H54 (cell line): ENCODE measurements at places on chromosomes 16 and 17.
A peak's percentile ranks its signal among the peaks of the same experiment; 100 is the strongest.

GRCh38 chr17:74452033-74452840 is 14.2 kb upstream of the CD300A start:
- no peak for DNase-seq

DNA sequence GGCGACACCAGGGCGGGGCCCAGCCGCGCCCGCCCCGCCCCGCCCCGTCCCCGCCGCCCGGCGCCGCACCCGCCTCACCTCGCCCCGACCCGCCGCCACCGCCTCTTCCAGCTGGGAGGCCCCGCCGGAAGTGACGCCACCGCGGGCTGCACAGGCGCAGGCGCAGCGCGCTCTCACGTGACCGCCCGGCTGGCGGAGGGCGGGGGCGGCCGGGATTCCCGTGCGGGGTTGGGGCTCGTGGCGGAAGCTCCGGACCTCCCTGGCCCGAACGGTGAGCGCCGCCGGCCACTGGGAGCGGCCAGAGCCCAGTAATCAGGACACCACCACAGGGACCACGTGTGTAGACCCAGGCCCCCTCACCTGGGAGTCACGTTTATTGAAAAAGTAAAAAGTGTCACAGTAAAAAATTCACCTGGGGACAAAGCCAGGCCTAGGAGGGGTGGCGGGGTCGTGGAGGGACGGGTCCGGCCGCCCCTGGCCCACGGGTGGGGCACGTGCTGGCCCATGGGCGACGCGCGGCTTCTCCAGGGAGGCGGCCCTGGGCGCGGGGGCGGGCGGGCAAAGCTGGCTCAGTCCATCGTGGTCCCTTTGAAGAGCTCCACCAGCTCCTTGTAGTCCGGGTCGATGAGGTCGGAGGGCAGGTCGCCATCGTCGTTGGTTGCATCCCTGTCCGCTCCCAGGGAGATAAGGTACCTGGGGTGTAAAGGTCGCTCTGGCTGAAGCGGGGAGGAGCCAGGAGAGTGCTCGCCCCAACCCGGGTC is at the start of gene MCRIP1:
MCRIP1 (minus strand) TSS at position 132 of the 761 bp plus-strand sequence. CDS start 8,785 bp downstream, outside the sequence.
- peak; percentile 96 for DNase-seq

GRCh38 chr16:981695-982144 is at the start of gene SOX8:
Gene SOX8 (plus strand): TSS chr16:981770. CDS start chr16:981923, 153 bp downstream.
- DNase-seq: no peak

GRCh38 chr17:62070900-62071299 is 5.8 kb upstream of the MED13 start:
- DNase-seq: no peak

- DNase-seq: no peak
These were observed 22.6 kb downstream of the GJD3 start for GRCh38 chr17:40341808-40342503.

GRCh38 chr17:49854126-49854525 is 6.3 kb upstream of the TAC4 start:
- no peak for DNase-seq

DNA sequence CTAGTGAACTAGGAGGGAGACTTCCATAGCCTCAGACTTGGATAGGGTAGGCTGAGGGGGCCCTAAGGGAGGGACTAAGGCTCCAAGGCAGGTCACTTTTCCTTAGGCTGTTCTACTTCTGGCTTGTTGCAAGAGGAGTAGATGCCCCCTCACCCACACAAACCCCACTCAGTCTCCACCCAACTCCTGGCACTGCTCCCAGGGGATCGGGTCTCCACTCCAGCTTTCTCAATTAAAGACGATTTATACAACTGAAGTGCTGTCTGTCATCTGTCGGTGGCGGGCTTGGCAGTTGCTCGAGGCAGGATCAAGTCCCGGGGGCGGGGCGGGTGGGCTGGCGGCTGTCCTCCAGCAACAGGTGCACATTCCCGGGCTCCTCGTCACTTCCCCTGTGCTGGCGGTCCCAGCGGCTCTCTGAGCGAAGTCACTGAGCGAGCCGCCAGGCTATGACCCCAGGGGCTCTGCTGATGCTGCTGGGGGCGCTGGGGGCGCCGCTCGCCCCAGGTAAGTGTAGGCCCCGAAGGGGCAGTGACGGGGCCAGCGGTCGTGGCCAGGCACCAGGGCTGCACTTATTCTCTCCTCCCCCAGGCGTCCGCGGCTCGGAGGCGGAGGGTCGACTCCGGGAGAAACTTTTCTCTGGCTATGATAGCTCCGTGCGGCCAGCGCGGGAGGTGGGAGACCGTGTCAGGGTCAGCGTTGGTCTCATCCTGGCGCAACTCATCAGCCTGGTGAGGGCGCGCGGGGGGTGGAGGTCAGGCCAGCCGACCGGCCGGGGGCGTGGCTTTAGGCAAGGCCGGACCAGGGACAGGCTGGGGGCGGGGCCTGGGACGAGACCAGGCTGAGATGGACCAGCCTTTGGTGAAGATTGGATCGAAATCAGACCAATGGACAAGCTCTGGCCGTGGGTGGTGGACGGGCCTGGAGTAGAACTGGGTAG is at the start of gene CHRNB1:
CHRNB1 (plus strand) TSS at position 380 of the 937 bp plus-strand sequence; CDS start at position 447, 67 bp downstream.
- no peak for DNase-seq

DNA sequence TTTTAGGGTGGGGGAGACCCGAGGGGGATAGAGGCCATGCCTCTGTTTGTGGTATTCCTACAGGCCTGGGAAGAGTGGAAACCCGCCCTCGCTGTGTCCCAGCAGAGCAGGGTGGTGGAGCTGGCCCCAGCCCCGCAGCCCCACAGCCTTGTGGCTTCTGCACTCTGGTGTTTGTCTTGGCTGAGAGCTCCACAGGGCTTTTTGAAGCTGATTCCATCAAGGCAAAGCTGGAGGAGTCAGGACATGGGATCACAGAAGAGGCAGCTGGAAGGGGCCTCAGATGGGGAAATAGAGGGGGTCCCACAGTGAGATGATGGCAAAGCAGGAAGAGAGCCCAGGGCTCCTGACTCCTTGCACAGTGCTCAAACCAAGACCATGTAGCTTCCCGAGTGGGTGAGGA is 5.0 kb upstream of the WFIKKN2 start:
- DNase-seq: no peak

GRCh38 chr16:55280587-55280986 is 43.4 kb upstream of the IRX6 start:
- no peak for DNase-seq

GRCh38 chr17:2549392-2550211 is 37.9 kb upstream of the METTL16 start:
- DNase-seq: no peak

GRCh38 chr17:83058266-83058798 is 21.1 kb upstream of the METRNL start:
- no peak for DNase-seq

DNA sequence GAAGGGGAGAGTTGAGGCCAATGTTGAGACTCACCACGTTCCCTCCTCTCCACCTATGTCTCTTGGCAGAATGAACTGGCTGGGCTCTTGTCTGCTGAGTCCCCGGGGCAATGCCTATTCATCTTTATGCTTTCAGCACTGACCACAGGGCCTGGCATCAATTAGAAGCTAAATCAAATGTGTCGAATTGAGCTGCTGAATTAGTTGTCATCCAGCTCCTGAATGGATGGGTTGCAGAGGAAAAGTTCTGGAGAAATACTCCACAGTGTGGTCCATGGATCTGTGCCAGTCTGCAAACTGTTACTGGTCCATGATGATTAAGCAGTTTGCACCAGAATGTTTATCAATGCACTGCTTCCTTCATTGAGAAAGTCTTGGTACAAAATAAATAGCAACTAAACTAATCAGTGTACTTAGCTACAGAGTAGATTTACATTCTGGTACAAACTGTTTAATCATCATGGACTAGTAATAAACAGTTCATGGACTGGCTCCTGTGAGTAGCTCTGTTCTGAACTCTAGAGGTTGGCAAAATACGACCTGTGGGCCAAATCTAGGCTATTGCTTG is 4.6 kb downstream of the CNGB1 start:
- no peak for DNase-seq

DNA sequence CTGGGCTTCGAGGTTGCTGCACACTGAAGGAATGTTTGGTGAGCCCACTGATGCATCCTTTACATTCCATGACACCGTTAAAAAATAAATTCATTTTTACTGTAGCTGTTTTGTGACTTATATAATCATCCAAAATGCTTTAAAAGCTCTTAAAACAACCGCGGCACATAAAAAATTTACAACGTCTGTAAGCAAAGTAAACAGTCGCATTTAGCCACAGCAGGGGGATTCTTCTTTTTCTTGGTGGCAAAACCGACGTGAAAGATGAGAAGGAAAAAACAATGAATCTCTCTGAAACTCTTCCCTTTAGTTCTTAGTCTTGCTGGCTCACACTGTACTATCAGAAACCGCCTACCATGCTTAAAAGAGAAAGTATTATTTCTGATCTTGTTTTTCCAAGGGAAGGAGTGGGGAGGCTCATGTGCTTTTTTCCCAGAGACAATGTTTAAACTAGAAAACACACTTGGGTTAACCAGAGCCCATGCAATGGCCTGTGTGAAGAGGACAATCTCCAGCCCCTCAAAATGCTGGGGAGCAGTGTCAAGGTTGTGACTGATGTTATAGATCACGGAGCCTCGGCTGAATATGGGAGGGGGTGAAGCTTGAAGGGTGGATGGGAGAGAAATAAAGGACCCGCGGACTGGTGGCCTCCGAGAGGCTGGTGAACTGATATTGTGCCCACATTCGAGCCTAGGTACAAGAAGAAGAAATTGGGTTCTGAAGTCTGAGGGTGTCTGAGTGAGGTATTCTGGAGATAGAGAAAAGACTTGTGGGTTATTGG is 91.1 kb downstream of the IRF8 start:
- DNase-seq: no peak

DNA sequence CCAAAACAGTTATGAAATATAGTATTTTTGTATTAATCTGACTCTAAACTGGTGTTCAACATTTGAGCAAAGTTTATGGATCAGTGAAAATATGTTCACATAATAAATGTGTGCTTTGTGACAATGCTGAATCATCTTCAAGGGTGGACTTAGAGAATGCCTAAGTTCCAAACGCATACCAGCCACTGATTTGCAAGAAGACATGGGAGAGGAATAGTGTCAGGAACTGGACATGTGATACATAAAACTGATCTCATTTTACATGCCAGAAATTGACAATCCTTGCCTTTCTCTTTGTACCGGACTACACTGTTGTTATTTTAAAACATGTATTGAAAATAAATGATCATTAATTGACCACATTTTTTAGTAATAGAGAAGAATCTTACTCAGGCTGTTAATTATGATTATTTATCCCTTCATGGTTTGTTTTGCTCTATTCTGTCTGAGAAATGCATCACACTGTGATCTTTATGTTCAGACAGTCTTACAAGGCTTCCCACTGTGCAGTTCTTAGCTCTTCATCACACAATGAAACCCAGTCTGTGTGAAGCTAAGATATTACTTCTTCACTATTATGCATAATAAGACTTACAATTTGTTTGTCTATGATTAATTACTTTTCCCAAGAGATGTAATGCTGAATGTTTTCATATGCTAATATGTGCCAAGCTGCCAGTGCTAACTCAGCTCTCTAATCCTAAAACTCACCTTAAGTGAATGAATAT is 1180.6 kb upstream of the CDH8 start:
- DNase-seq: no peak

DNA sequence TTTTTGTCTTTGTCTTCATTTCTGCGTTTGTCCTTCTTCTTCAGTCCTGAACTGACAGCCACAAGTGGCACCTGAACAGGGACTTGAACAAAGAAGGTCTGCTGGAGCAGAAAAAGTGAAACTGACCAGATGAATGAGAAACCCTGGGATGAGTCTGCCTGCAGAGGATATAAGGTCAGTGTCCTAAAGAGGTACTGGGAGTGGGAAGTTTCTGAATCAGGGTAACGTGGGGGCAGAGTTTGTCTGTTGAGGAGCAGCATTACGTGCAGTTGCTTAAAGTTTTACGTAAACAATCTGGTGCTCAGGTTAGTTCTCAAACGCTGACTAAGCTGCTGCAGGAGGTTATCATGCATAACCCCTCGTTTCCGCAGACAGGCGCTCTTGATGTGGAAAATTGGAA is 2057.6 kb downstream of the TP53TG3F start:
- DNase-seq: no peak

- no peak for DNase-seq
These were observed 72.0 kb upstream of the TOX3 start for GRCh38 chr16:52618753-52619497.

DNA sequence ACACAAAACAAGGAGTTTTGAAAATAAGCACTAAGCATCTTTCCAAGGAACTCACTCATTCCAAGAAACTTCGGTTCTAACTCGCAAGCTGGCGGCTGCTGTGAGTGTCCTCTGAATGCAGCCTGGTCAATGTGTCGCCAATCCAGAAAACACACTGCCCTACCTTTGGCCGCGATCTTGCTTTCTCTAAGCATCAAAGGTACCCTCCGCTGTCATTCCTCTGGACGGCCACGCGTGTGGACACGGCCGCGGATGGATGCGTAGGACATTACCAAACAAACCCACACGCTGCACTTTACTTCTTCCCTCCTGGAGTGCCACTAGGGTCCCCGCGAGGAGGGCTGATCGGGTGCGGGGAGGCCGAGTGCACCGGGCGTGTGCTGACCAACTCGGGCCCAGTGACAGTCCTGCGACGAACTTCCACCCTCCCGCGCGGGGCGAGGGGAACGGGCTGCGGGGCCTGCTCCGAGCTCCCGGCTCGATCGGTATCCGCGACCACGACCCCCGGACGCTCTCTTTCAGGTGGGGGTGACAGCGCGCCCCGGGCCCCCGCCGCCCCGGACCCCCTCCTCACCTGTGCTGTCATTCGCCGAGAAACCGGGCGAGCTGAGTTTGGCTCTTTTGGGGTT is 1.1 kb downstream of the CREBBP start:
- DNase-seq: no peak

DNA sequence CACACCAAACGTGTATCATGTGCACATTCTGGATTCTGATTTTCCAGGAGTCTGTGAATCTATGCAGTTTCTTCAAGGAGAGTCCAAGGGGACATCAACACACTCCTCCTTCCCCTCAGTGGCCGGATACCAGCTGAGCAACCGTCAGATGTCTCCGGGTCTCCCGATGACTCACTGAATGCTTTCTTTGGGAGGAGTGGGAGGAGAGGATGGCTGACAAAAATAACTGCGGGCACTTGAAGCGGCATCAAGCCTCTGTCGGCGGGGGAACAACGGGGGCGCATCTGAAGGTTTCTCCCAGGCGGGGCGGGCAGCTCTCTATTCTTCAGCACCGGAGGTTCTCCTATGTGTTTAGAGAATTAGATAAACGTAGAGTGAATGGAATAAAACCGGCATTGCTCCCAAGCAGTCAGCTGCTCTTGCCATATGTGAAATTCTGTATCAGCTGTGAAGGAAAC is 24.6 kb upstream of the LRRC75A start:
- DNase-seq: peak; percentile 73

- DNase-seq: no peak
These were observed 20.5 kb downstream of the ERN1 start for GRCh38 chr17:64109400-64109799.

GRCh38 chr17:60077226-60077625 is 1.5 kb downstream of the HEATR6 start:
- DNase-seq: no peak
